ENCODE measurements at places on chromosomes 16 and 17. TPM values are rescaled to one million over a fixed set of nuclear protein-coding genes. Genes with fewer than 3 reads are reported as not detected.

RHBDL3 gene
- not detected for total RNA-seq

RRAD gene
- total RNA-seq = 17.1 TPM

KRT27 gene
- total RNA-seq = not detected

SLC4A1 gene
- not detected for total RNA-seq

TP53TG3 gene
- total RNA-seq = not detected

PRAC2 gene
- not detected for total RNA-seq

SBK1 gene
- total RNA-seq = 1.2 TPM

CTRB2 gene
- not detected for total RNA-seq

ZNF174 gene
- 13.5 TPM for total RNA-seq

- no peak for DNase-seq
Measured at GRCh38 chr17:73089322-73090317, 2.9 kb downstream of the SLC39A11 start.

GRCh38 chr17:27236717-27237315 lies 57.1 kb upstream of the WSB1 start:
- DNase-seq = peak; percentile 88

GRCh38 chr16:74078511-74079231 lies 217.9 kb upstream of the PSMD7 start:
- DNase-seq = no peak

- DNase-seq = no peak
Measured at GRCh38 chr16:74747716-74748615, 26.7 kb downstream of the FA2H start.

- DNase-seq = peak; percentile 58
Measured at GRCh38 chr16:12470311-12471229, 333.1 kb downstream of the CPPED1 start.

DNA sequence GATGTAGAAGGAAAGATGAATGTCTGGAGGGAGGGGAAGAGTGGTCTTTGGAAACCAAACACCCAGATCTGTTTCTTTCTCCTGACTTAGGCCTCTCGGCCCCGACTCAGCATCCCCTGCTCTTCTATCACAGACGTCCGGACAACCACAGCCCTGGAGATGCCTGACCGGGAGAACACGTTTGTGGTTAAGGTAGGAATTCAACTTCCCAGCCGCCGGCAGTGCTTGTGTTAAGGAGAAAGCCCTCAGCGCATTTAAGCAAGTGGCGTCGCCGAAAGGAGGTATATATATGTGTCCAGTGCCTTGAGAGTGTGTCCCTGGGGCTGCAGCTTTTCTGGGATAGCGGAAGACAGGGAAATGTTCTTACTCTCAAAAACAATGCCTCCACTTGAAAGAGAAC lies 3.6 kb downstream of the SH2B1 start:
- DNase-seq = no peak

DNA sequence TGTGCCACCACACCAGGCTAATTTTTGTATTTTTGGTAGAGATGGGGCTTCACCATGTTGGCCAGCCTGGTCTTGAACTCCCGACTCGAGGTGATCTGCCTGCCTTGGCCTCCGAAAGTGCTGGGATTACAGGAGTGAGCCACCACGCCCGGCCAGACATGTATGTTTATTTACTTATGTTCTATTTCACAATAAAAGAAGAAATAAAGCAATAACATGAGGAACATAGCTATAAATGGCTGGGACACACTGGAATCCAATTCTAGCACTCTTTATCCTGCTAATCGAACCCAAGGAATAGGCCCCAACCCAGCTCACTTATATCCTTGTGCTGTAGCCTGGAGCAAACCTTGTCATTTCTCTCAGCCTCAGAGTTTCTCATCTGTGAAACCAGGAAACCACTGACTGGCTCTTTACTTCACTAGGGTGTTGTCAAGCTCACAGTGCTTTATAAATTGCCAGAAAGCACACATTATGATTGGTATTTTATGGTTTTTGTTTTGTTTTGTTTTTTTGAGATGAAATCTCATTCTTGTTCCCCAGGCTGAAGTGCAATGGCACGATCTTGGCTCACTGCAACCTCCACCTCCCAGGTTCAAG lies 4.3 kb upstream of the ODAD4 start:
- DNase-seq = no peak

GRCh38 chr17:36212272-36212605 lies 1.4 kb downstream of the CCL4L2 start:
- DNase-seq = no peak

GRCh38 chr16:89982318-89982717 lies 33.8 kb downstream of the DEF8 start:
- DNase-seq = no peak

DNA sequence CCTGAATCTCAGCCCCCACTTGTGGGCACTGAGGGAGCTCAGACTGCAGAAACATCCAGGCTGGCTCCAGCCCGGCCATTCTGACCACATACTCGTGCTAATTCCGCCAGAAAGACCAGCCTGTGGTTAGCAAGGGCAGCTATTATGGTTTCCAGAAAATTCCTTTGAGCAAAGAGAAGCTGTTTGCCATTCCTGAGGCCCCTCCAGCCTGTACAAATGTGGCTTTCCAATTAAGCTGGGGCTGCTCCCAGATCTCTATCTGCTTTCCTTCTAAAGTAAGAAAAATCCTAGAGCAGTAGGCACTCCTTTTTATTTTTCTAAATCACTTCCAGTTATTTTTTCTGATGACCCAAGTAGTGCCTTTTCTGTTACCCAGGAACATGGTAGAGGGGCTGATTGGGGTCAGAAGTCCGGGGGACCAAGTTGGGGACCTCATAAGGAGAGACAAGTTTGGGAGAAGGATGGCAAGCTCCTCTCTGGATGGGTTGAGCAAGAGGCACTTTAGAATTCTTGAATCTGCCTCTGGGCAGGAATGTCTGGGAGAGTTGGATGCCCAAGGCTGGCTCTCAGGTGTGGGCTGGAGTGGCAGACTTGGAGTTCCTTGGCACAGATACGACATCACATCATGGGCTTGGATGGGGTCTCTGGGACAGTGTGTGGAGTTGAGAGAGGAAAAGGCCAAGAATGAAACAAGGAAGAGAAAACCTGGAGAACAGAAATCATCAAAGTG lies 83.3 kb upstream of the TNRC6C start:
- DNase-seq = no peak

GRCh38 chr17:44202756-44203155 lies 3.1 kb upstream of the ATXN7L3 start:
- DNase-seq = no peak

GRCh38 chr16:79997257-79997656 lies 396.7 kb upstream of the MAF start:
- no peak for DNase-seq

GRCh38 chr17:7550344-7550743 lies 1.5 kb downstream of the TNFSF12 start:
- DNase-seq = no peak

- DNase-seq = no peak
Measured at GRCh38 chr16:79049040-79049439, 551.5 kb downstream of the MAF start.

DNA sequence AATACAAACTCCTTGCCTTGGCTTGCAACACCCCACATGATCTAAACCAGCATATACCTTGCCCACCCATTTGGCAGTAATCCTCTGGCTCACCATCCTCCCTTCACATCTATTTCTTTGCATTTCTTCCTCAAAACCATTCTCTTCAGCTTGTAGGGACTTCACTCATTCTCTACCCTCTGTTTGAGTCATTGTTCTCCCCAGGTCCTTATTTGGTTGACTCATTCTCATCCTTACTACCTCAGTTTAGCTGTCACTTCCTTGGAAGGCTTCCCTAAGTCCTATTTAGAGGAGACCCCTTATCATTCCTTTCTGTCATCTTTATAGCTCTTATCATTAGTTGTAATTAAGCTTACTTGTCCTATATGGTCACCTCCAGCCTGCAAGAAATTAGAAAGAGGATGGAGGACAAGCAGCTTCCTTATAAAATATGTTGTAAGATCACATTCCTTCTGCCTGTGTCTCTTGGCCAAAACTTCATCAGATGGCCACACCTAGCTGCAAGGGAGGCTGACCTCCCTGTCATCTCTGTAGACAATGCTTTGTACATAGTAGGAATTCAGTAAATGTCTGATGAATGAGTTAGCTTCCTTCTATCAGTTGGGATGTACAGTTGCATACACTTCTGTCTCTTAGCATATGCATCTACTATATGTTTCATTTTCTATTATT lies 1.7 kb downstream of the TTC19 start:
- no peak for DNase-seq

DNA sequence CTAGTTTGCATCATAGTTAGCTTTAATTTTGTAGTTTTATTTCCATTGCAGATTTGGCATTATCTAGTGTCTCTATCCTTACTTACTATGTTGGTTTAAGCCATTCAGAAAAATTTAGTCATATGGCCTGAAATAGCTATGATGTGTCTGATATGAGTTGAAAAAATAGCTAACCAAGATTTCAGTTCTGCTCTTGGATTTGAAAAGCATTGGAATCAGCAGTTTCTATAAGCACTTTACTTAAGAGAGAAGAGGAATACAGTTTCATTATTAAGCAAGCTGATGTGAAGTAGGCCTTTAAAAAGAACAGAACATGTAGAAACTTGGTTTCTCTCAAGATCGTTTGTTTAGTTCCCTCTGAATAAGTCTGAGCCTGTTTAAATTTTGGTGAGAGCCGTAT lies 25.9 kb downstream of the LPCAT2 start:
- DNase-seq = no peak

DNA sequence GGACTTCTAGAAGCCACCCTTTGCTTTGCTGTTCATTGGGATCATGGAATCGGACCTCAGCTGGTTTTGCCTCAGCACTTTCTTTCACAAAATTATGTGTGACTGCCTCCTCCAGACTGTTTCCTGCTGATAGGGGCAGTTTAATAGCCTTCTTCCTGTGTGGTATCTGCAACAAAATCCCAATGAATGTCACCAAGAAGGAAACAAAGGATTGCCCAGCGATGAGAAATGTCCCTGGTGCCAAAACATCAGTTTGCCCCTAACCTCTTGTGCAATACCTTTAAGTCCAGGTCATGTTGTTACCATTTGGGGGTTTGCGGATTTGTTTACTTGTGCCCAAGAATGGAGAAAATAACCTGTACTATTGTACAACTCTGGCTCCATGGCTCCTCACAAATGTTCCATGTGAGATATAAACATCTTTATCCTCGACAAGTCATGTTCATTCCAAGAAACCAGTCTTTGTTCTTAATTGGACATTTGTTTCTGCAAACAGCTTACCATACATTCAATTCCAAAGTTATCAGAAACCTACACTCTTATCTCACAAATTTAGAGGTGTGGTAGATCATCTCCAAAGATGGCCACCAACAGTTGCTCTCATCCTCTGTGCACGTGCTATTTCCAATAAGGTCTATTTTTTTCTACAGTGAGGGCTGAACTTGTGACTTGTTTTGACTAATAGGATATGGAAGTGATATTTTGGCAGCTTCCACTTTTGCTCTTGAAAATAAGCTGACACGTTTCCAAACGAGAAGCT lies 14.8 kb downstream of the TAC4 start:
- DNase-seq = no peak

DNA sequence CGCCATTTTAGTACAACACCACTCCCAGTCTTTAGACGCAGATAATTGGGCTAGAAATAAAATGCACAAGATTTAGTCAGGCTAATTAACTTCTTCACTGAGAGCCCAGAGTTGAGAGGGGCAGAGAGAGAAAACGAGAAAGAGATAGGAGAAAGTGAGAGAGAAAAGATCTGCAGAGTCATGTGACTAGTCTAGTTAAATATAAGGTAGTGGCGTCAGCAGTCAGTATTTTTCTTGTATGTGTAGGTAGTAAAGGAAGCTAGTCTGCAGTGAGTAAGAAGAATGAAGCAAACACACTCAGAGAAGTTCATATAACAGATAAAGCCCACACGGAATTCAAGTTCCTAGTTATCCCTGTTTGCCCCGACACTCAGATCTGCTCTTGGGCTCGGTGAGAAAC lies 392.6 kb upstream of the ERCC4 start:
- DNase-seq = no peak

GRCh38 chr16:11047057-11047456 lies 102.7 kb downstream of the CLEC16A start:
- no peak for DNase-seq

DNA sequence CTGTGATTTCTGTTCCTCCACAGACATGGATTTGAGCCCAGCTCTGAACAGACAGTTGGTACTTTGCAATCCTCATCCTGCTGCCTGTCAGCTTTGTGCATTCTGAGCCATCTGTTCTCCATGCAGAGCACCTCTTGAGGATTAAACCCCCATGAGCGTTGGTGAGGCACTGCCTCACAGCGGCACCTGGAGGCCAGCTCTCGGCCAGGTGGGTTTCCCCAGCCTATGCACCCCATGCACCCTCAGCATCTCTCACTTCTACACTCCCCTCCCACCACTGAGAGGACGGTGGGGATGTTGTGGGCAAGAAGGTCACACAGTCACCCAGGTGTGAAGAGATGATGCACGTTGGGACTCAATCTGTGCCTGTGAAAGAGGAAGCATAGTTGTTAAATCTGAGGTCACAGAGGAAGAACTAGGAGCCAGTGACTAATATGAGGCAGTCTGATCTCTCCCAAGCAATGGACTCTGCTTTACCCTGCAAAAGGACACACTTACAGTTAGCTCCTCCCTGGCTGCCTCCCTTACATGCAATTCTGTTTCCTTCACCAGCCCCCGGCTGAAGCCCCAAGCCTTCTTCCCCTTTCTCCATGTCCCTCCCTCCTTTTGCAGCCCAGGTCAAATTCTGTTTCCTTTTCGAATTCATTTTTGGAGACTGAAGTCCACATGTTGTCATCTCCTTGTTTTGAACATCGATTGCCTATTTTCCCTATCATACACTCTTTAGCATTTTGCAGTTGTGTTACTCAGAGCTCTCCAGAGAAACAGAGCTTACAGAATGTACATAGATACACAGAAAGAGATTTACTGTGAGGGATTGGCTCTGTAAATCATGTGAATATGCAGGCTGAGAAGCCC lies 58.5 kb downstream of the HS3ST3B1 start:
- no peak for DNase-seq

DNA sequence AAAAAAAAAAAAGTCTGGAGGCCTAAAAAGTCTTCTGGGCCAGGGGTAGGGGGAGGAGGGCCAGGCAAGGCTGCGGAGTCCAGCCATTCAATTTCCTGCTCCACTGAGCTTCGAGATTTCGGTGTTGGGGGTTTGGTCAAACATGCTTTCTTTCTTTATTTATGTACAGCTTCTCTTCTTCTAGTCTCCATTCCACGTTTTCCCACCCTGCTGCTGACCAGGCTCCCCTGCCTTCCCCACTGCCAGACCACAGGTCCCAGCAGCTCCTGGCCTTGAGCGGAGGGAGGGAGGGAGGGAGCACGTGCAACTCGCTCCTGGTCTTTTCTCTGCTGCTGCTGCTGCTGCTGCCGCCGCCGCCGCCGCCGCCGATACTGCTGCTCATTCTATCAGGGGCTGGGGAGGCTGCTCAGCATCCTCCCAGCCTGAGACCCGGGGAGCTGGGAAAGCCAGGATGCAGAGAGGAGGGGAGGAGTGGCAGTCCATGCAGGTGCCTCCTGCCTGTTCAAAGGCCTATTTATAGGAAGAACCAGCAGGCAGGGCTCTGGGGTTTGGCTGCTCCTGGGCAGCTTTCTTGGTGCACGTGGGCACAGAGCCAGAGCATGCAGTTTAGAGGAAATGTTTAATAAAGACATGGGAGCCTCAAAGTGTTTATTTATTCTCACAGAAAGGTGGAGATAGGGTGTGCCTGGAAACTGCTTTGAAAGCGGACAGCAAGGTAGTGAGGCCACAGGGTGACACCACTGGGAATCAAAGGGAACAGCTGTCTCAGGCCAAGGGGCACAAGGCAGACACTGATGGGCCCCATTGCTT lies 23.4 kb upstream of the ZFHX3 start:
- no peak for DNase-seq
